Hematopoietic multipotent progenitor cell treated with erythropoietin and hydrocortisone succinate and interleukin-3 and kit ligand, for 6 days (in vitro differentiated cells): ENCODE measurements at places on chromosomes 11 and 22.

DNA sequence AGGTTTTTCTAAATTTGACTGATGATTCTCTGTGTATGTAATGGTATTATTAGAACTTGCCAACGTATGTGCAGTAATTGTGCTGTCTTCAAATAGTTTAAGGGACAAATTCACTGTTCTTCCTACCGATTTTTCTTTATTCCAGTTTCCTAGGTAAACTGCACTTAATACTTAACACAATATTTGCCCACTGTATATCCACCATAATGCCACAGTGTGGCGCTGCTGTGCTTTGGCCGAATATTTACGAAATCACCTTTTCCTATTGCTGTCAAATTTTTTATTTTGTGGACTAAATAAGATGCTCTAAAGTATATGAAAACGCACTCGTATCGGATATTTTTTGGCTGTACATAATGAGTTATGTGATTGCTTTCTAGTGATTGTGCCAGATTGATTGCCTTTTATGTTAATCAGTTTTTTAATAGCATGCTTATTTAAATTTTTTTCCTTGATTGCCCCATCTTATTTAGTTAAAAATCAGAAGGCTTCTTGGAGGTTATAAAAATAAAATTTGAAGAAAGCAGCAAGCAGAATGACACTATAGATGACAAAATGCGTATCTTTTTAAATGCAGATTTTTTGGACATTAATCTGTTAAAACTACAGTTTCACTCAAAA is 10.5 kb downstream of the AASDHPPT start:
- DNase-seq: peak; percentile 80

- no peak for DNase-seq
These were observed 167.8 kb downstream of the C11orf91 start for GRCh38 chr11:33532720-33533385.

DNA sequence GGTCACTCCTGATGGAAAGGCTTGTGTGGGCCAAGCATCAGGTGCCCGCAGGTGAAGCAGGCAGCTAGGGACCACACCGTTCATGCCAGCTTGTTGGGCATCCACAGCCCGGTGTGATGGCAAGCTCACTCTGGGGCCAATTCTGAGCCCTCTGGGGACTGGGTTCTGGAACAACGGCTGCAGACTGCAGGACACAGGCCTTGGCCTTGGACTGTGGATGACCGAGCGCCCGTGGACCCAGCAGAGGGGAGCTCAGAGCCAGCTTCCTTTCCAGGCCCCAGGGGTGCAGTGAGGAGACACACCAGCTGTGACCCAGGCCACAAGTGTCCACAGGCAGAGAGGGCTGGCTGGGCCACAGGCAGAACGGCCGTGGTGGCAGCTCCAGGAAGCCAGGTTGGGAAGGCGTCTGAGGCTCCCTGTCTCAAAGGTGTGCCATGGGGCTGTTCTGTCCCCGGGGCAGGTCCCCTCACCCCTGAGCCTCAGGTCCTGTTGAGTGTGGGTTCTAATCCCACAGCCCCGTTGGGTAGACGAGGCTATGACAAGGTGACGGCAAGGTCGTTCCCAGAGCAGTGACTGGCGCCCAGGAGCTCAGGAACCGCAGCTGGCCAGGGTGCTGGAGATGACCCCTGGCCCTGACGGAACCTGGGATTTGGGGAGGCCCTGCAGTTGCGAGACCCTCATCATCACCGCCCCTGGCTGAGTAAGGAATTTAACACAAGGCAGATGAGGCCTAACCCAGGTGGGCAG is 1079.4 kb downstream of the BRD1 start:
- no peak for DNase-seq

DNA sequence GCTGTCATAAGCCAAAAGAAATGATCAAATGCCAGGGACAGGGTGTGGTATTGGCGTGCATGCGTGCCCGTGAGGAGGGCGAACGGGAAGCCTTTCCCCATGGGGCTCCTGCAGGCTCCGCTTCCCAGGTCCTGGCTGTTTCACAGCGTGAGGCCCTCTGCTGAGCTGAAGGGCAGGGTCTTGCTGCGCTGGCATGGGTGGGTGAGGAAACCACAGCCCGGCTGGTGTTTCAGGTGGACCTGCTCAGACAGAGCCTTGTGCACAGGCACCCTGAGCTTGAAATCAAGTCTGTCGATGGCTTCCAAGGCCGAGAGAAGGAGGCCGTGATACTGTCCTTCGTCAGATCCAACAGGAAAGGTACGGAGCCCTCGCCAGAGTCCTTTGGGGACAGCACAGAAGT is 31.4 kb downstream of the IGHMBP2 start:
- DNase-seq: no peak

DNA sequence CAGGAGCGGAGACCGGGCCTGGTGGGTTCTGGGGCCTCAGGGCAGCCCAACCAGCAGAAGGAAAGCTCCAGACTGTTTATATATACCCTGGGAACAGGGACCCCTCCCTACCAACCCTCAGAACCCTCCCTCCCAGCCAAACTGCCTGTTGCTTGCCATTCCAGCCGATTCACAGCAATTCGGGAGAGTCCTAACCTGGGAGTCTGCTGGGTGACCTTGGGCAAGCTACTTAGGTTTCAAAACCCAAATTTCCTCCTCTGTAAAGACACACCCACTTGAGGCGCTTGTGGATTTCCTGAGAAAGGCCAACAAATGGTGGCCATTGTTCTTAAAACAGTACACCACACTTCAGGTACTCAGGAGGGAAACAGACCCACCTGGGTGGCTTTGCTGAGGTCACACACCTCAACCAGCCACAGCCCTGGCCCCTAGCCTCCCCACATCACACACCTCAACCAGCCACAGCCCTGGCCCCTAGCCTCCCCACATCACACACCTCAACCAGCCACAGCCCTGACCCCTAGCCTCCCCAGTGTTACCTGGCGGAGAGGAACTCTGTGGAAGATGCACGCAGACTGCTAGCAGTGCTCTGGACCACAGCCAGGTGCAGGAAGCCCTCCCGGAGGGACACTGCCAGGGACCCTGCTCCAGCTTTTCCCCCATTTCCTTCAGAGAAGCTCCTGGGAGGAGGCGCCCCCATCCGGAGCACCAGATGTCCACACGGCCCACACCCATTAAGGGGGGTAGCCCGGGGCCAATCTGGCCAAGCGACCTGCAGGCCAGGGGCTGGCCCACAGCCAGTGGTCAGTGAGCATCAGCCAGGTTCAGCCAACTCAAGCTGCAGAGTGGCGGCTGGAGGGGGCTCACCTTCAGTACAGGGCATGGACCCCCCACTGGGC is 6.2 kb downstream of the SHISA8 start:
- peak; percentile 42 for DNase-seq

DNA sequence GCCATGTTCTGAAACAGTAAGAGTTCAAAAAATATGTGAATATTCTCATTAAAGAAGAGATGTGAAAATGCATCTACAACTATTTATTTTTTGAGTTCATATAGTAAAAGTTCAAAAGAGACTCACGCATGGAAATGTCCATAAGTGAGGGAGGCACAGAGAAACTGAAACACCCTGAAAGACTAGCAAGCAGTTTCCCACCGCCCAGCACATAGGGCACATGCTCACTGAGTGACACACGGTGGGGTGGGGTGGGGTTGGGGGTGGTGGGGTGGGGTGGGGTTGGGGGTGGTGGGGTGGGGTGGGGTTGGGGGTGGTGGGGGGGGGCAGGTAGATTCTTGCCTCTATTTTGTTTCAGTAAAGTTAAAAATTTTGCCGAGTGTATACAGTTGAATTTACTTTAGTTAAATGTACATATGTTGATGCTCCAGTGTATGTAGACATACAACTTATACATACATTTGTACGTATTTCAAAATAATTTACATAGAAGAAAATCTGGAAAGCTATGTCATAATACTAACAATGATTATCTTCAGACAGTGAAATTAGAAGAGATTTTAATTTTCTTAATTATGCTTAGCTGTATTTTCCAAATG is 6.3 kb downstream of the CCDC34 start:
- DNase-seq: no peak

GRCh38 chr11:129278586-129279319 is 86.6 kb upstream of the ARHGAP32 start:
- peak; percentile 21 for DNase-seq

GRCh38 chr11:10450462-10451425 is 4.3 kb upstream of the AMPD3 start:
- peak; percentile 60 for DNase-seq

DNA sequence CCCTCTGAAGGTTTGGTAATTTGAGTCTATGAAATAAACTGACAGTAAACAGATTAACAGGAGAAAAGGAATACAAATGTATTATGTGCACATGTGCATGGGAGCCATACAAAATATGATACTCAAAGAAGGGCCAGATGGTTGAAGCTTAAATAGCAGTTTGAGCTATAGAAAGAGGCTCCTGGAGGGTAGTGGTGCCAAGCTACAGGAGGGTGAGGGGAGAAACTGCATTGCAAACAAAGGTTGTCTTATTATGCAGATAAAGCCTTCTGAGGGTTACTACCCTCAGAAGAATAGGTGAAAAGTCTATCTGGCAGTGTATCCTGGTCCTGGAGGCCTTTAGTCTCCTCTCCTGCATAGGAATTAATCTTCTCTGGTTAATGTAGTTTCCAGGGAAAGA is 267.3 kb upstream of the MPPED2 start:
- DNase-seq: no peak

DNA sequence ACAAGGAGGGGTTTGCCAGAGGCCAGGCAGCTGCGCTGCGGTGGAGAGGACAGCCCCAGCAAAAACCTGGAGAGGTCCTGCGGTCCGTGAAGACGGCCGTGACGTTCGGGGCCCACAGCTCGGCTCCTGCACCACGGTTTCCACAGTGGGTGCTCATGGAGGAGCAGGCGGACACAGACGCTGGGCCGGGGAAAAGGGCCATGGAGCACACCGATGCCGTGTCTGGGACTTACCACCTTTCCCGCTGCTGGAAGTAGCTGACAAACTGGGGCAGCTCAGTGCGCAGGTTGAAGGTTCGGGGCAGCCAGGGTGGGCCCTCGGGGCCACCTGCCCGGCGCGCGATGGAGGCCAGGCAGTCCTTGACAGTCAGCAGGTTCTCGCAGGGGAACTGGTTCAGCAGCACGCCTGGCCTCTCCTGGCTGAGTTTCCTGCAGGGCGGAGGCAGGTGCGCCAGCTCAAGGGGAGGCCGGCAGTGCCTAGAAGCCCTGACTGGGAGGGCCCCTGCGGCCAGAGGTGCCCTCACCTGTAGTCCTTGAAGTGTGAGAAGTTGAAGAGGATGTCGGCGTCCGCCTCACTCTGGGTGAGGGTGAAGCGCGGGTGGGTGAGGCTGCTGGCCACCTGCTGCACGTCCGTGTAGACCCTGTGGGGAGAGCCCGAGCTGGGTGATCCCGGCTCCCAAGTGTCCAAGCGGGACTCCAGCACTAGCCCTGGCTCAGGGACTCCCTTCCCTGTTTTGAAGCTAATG is 12.8 kb downstream of the TTLL12 start:
- DNase-seq: no peak
